GM10248 (cell line): ENCODE measurements at places on chromosomes 11 and 22.
A peak's percentile ranks its signal among the peaks of the same experiment; 100 is the strongest.

DNA sequence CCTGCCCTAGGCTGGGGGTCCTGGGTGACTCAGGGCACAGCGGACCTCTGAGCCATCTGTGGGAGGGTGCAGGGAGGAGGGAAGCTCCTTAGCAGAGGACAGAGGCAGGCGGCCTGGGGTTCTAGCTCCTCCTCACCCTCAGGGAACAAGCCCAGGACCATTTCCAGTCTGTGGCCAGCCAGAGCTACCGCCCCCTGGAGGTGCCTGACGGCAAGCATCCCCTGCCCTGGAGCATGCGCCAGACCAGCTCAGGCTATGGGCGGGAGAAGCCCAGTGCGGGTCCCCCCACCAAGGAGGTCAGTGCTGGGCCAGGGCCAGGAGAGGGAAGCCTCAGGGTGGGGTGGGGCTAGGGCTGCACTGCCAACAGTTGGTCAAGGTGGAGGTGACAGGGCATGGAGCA, 26.0 kb upstream of the LRRC10B start:
- peak; percentile 58 for DNase-seq

DNA sequence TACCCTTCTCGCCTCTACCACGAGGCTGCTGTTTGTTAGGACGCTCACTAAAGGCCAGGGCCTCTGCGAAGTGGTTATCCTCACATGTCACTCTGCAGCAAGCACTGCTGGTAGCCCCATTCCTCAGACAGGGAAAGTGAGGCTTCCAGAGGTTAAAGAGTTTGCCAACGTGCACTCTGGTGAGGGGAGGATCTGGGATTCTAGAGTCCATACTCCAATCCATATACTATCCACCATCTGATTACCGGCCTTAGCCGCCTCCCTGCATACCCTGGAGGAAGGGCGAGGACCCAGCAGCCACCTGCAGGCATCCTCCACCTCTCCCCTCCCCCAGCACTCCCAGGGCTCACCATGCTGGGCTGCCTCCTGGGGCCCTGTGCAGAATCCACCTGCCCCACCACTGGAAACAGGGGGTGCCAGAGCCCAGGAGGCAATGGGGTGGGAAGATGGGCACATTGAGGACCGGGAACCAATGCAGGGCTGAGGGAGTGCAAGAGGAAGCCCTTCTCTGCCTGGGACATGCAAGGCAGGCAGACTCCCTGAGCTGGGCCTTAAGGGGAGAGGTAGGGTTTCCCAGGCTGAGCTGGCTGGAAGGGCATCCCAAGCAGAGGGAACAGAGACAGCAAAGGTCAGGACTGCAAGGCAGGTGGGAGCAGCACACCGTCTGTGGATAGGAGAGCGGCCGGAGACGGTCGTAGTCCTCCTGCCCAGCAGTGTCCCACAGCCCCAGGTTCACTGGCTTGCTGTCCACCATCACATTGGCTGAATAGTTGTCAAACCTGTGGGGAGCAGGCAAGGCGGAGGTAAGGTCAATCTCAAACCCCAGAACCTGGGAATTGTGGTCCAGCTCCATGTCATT, 11.7 kb downstream of the RAC2 start:
- DNase-seq, result no peak

DNA sequence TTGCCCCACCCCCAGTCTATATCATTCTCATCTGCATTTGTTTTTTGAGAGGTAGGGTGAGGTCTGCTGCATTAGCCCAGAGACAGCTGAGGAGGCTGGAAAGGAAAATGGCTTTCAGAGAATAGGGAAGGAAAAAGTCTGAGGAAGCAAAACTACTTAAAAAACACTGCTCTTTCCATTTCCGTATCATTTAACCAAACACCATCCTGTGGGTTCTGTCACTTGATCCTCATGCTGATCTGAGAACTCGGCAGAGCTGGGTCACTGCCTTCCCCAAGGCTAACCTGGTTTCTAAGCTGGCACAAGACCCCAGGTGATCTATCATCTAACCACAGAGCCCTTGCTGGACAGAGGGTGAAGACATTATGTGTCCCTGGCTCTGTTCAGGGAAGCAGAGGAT, 1.2 kb downstream of the FOLR2 start:
- DNase-seq, result no peak

DNA sequence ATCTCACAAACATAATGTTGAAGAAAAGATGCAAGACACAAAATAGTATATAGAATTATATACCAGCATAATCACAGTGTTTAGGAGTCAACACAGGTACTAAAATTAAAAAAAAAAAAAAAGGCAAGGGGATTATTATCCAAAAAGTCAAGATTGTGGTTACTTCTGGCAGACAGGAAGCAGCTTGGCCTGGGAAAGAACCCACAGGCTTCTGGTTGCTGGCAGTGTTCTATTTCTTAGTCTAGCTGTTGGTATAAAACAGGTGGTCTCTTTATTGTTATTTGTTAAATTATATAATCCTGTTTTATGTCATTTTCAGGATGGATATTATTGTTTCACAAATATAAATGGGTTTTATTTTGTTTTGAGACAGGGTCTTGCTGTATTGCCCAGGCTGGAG, 54.0 kb downstream of the C11orf58 start:
- DNase-seq, result no peak

GRCh38 chr22:19612866-19613572, 88.8 kb upstream of the CLDN5 start:
- peak; percentile 45 for DNase-seq

DNA sequence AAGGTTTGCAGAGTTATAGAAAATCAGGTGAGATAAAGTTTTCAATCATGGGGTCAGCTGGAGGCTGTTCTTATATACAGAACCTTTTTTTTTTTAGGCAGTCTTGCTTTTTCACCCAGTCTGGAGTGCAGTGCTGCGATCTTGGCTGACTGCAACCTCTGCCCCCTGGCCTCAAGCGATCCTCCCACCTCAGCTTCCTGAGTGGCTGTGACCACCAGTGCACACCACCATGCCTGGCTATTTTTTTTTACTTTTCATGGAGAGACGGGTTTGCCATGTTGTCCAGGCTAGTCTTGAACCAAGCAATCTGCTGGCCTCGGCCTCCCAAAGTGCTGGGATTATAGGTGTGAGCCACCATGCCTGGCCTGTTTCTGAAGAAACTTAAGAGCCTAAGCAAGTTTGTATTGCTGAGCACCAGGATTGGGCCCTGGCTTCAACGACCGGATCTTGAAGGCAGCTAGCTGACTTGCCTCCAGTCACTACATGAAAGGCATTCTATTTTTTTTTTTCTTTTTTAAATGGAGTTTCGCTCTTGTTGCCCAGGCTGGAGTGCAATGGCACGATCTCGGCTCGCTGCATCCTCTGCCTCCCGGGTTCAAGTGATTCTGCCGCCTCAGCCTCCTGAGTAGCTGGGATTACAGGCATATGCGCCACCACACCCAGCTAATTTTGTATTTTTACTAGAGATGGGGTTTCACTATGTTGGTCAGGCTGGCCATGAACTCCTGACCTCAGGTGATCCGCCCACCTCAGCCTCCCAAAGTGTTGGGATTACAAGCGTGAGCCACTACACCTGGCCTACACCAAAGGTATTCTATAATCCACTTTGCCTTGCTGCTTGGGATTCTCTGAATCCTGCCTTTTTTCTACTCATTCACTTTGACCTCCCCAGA, 7.6 kb downstream of the XBP1 start:
- DNase-seq, result no peak

DNA sequence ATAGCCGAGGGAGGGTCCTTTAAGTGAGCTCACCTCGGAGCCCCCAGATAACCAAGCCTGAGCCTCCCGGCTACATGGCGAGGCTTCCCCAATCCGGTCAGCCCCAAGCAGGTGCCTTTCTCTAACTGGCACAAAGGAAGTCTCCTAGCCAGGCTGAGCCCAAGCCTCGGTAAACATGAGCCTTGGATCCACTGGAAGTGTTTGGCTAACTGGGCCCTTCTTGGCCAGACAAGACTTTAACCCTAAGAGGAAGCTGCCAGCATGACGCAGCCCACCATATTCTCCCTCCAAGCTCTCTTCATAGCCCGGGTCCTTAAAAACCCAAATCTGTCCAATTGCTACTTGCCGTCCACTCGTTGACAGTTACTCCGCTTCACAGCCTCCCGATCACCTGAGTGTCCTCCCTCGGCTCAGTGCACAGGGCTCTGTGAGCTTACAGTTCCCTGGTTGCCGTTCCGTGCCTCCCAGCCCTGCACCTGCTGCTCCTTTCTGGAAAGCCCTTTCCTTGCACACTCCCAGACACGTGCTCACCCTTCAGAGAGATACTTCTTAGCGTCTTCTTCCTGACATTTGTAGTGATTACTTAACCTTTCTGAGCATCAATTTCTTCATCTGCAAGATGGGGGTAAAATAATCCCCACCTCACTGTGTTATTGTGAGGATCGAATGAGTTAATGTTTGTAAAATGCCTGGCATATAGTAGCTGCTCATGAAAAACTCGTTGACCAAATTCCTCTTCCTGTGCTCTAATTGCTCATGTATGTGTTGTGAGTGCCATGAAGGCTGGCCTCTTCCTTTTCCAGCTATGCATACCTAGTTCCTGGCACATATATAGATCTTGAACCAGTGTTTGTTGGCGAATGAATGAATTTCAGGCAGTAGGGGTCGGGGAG, 25.6 kb downstream of the TXN2 start:
- DNase-seq, result no peak

DNA sequence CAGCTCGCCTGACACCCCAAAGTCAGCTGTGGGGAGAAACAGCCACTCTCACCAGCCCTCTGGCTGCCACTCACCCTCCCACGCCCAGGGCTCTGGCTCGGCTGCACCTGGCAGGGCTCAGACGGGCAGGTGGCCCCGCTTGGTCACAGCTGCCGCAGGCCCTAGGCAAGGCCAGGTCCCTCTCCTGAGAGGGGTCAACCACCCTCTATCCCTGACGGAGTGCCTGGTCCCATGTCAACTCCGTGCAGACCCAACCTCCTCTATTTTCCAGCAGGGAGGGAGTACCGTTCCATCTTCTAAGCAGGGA, 1.9 kb downstream of the MAP4K2 start:
- no peak for DNase-seq
